ENCODE measurements at places on chromosomes 7 and 10.

- DNase-seq = peak; percentile 88
Observed at GRCh38 chr7:135855846-135856245, 107.2 kb upstream of the FAM180A start.

DNA sequence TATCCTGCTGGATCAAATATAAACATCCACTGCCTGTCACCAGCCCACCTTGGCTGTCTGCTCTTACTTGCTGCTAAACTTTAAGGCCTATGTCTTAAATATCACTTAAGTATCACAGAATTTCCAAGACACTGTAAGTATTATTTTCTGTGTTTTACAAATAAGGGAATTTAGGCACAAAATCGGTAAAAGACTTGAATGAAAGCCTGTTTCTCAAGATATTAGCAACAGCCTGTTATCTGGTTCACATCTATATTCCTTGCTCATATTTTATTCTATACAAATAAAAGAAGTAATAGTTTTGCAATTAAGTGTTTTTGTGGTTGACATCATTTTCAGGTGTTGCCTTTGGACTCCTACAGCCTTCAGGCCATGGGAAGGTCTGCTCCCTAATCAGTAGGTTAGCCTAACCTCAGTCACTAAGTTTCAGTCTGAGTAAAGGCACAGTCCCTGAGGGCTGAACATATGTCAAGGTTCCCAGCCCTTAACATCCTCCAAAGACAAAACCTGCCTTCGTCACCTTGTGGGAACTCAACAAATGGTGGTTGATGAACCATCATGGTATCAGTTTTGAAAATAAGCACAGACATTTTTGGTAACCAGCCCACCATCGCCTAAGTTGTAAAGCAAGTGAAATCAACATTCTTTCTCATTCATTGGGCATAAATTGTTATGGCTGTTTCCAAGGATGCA is 127.1 kb downstream of the CREB5 start:
- no peak for DNase-seq

DNA sequence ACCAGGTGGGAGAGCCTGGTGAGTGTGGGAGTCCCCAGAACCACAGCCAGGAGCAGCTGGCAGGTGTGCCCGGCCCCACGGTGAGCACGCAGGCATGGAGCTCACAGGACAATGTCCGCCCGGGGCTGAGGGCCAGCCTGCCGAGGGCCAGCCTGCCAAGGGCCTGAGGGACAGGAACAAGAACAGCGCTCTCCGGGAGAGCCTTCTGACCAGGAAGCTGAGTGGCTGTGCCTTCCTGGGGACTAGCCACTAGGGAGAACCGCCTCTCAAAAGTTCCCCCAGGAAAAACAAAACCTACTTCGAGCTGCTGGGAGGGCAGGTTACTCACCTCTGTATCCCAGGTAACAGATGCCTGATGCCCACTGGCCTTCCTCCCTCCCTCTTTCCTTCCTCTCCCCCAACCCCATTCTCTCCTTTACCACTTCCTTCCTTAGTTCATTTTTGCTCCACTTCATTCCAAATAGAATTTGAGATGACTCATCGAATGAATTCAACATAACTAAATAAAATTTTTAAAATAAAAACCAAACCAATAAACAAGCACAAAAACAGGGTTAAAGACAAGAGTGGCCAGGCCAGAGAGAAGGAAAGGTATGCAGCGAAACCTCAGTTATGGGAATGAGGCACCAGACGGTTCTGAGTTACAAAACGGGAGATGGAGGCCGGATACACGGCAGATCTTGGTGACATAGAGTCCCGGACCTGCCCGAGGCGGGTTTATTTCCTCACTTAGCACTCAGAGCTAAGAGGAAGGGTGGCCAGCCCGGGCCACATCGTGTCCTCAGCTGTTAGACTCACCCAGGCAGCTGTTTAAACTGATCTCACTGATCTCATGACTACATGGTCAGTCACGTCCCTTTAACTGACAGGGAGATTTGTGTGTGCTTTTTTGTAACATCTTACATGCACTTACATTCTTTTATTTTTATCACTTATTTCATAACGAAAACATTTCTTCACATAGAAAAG is 128.5 kb downstream of the TNS3 start:
- peak; percentile 96 for DNase-seq

DNA sequence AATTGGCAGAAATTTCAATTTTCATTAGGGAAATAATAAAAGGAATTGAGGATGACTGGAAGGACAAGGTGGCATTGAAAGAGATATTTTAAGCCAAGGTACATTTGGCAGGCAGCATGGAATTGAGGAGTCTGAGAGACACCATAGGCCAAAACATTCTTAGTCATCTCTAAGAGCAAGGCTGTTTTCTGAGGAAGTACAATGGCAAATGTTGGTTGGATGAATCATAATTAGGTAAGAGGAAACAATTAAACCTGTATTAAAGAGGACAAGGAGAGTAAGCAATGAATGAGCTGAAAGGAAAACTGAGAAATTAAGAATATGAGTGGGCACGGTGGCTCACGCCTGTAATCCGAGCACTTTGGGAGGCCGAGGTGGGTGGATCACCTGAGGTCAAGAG is 86.3 kb downstream of the MRPL32 start:
- DNase-seq = peak; percentile 78

DNA sequence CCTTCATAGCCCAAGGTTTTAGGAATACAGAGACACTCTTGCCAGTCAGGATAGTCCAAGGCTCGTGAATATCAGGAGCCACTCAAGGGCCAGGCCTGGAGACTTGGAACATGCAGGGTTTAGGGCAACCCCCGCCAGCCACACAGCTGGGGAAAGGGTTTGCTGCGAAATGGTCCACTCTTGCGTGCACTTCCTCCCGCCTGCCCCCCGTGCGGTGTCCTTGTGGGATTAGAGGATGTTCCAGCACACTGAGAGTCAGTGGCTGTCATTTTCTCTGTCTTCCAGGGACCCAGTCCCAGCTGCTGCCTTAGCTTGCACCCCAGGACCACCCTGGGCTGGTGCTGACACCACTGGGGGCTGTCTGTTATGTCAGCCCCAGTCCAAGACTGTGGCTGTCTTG is 38.5 kb downstream of the POR start:
- DNase-seq = no peak

DNA sequence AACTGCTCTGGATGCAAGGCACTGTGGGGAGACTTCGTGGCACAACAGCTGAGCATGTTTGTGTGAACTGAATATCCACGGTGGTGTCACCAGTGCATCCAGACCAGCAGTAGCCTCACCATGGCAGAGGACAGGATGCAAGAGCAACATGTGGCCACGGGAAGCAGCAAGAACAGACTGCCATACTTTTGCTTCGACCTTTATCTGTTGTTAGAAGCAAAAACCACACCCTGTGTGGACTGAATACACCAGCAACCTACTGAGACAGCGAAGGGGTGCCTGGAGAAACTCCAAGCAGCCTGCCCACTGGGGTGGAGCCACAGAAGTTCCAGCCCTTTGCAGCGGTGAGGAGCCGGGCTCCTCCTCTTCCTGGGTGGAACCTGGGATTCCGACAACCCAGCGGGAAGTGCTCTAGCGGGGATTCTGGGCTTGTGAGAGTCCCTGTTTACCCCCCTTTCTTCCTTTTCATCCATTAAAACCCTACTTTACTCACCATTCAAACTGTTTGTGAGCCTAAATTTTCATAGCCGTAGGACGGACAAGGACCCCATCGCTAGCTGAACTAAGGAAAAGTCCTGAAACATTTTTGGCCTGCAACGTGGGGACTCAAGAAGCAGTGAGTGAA is 584.9 kb downstream of the GRM8 start:
- DNase-seq = no peak

DNA sequence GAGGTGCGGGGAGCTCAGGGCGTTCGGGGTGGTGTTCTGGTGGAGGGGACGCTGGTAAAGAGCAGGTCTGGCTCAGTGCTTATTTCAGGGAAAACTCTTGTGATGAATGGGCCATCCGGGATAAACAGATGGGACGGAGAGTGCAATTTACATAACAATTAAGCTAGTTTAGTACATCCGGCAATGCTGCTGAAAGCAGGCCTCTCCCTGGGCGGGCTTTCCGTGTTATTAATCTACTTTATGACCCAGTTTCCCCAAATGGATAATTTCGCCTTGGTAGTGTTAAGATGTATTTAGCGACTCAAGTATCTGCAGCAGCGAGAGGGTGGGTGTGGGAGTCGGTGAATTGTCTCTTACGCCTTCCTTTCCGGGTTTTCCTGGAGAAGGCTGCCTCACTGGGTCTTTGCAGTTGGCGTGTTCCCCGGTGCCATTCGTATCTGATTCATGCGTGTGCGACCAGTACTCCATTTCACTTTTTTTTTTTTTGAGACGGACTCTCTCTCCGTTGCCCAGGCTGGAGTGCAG is 25.2 kb downstream of the FOXK1 start:
- DNase-seq = no peak

DNA sequence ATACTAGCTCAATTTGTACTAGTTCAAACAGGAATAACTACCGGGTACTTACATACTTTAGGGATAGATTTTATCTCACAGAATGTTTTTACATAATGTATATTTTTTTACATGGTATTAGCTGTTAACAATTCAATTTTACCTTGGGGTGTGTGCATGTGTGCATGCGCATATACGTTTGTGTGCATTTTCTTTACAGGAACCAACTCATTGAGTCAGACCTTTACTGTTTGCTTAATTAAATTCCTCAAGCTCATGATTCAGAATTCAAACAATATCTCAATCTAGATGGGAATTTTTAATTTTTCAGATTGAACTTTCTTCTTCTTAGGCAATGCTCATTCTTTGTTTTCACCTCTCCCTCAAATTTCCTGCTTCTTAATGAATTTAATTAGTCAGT is 24.7 kb upstream of the WASL start:
- no peak for DNase-seq

DNA sequence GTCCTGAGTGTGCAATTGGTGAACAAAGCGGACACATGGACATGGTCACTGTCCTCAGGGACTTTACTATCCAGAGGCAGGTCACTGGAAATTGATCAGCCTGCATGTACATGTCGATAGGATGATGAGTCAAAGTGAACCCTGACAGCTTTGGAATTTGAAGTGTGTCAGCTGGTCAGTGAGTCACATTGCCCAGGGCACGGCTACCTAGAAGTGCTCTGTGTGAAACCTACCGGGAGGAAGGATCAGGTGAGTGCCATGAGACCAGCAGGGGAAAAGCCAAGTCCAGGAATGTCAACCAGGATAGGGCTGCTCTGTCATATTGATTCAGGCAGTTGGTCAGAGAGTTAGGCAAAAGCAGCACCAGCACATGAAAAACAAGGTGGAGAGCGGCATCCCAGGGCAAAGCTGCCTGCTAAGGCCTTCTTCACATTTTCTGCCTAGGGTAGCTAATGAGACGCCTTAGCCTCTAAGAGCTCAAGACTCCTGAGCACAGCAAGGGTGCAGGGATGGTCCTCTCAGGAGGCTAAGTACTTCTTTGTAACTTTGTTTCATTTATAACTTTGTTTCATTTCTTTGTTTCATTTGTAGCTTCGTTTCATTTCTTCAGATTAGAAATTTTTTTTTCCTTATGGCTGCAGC is 19.4 kb upstream of the PDCD4 start:
- peak; percentile 94 for DNase-seq

All from kidney tubule cell (primary cell).